ENCODE measurements at places on chromosomes 11 and 22.

GRCh38 chr11:93936460-93936859 is 84.7 kb upstream of the HEPHL1 start:
- no peak for DNase-seq

GRCh38 chr11:117230286-117230961 is 1.4 kb downstream of the PCSK7 start:
- no peak for DNase-seq

DNA sequence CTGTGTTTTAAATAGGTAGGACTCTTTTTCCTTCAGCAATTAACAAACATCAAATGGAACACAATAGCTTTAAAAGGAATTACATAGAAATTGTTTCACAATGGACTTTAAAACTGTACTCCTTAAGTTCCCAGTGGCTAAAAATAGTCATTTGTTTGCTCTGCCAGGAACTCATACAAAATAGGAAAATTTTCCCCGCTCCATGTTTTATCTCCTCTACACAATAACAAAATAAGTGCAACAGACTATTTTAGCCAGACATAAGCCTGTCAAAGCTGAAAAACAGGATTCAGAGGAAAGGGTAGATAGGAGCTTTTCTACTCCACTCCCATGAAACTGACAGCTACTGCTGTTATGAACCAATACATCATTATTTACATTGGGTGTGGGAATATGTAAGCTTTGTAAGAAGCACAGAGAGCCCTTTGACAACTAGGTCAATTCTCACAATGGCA is 90.1 kb downstream of the STK33 start:
- no peak for DNase-seq

GRCh38 chr22:30856741-30857502 is 111.7 kb downstream of the MORC2 start:
- DNase-seq: no peak

- no peak for DNase-seq
These were observed 32.3 kb downstream of the ATP6V1E1 start for GRCh38 chr22:17596226-17596625.

- no peak for DNase-seq
These were observed 114.4 kb upstream of the API5 start for GRCh38 chr11:43197379-43197778.

DNA sequence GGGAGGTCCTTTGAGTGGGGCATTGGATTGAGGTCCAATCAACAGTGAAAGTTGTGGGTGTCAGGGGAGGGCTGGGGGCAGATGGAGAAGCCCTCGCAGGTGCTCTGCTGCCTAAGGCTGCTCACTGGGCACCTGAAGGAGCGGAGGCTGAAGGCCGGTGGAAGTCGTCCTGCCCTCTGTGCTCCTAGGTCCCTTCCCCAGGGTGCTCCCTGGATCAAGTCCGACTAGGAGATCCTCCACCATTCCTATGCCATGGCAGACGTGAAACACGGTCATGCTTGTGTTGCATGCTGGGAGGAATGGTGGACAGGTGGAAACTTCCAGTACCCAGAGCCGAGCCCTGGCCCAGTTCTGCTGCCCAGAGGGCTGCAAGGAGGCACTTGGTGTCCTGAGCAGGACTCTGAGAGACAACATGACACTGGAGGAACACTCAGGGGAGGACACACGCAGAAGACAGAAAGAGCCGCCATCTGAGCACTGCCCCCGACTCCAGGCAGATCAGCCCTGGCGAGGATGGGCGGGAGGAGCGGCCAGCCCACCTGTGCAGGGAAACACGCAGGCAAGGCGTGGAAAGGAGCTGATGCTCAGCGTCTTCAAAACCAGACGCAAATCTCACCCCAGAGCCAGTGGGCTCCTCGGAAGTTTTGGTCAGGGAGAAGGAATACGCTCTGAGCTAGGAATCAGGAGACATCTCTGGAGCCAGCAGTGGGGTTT is 786.8 kb downstream of the BRD1 start:
- DNase-seq: no peak

- no peak for DNase-seq
These were observed 21.8 kb downstream of the MICAL2 start for GRCh38 chr11:12131943-12132789.

DNA sequence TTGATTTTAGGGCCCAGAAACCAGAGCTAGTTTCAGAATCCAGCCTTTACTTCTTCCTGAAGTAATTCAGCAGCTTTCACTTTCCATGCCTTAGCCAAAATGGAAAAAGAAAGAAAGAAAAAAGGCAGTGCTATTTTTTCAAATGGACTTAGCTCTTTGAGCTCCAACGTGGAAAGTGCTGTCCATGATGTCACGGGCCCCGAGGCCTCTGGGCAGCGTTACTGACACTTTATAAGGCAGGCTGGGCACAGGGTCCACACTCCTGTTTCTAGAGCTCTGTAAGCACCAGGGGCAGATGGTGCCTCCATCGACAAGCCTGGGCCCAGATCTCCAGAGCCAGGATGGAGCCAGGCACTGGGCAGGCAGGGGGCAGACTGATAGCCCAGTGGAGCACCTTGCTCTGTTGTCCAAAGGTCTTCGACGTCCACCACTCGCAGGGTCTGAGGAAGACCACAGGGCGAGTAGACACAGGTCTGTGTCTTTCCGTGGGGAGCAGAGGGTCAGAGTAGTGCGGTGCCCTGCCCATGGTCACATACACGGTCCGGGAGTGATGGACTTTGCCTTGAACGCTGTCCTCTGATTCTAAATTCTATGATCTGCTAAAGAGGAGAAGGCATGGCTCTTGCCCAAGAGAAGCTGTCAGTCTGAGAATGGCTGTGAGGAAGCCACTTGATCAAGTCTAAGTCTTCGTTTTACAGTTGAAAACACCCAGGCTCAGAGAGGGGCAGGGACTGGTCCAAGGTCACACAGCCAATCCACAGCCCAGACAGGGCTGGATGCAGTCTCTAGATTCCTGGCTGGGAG is 22.0 kb upstream of the WNT11 start:
- DNase-seq: peak; percentile 74

DNA sequence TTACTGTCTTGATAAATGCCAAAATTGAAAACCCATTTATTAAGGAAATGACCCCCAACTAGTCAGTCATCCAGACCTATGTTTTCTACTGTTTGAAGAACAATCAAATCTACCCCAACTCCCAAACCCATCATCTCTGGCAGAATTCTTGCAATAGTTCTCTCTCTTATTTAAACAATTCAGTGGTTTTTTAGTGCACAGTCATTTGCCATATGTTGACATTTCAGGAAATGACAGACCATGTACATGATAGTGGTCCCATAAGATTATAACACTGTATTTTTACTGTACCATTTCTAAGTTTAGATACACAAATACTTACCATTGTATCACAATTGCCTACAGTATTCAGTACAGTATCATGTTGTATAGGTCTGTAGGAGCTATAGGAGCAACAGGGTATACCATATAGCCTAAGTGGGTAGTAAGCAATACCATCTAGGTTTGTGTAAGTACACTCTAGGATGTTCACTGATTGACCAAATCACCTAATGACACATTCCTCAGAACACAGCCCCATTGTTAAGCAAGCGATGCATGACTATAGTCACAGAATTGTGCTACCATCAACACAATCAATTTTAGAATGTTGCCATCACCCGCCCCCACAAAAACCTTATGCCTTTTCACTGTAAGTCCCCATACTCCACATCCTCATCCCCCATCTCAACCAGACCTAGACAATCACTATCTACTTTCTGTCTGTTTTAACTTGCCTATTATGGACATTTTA is 41.8 kb downstream of the MMP20 start:
- peak; percentile 83 for DNase-seq

- DNase-seq: no peak
These were observed 120.3 kb upstream of the ARHGAP20 start for GRCh38 chr11:110832539-110832938.

- DNase-seq: no peak
These were observed 15.5 kb upstream of the TFIP11 start for GRCh38 chr22:26527574-26528465.

- DNase-seq: no peak
These were observed 34.9 kb downstream of the CD44 start for GRCh38 chr11:35173616-35174566.

DNA sequence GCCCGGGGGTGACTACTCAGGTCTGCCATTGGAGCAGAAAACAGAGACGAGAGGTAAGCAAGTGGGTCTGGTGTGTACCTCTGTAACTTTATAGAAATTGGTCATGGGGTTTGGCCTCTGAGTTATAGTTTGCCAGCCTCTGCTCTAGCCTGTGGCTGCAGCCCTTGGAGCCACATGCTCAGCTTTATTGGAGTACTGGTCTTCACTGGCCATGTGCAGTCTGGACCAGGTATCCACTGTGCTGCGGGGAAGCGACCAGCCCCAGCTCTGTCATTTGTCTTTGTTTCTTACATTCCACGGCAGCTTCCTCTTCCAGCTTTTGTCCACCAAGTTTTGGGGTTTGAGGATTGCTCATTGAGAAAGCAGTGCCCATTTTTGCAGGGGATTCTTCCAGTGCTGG is 453.4 kb downstream of the TBC1D22A start:
- DNase-seq: no peak

GRCh38 chr11:121206810-121207209 is 85.8 kb upstream of the SC5D start:
- no peak for DNase-seq

DNA sequence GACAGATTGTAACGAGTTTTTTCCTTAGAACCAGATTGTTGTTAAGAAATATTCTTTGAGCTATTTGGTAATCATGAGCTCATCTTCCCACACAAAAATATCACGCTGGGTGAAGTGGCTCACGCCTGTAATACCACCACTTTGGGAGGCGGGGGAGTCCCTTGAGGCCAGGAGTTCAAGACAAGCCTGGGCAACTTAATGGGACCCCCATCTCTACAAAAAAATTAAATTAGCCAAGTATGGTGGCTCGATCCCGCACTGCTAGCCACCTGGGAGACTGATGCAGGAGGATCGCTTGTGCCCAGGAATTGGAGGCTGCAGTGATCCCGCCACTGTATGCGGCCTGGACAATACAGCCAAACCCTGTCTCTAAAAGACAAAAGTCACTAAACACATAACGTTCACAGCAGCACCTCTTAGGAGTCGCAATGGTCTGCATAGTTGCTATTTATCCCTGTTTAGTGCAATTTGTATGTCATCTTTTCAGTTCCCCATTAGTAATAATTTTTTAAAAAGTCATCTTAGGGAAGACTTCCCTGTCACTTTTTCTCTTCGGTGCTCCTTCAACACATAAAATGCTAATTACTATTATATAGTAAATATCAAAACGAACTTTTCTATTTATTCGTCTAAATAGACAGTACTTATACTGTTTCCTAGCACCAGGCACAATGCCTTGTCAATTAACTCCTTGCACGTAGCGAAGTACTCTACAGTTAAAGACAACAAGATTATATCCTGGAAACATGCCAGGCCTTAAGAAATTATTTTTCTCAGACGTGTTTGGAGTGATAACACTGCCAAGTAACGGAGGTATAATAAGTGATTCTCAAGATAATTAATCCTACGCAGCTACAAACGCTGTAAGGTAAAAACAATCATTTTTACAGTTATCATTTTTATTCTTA is 1.1 kb downstream of the ST13 start:
- DNase-seq: peak; percentile 80

GRCh38 chr11:116502641-116503061 is 270.1 kb downstream of the BUD13 start:
- DNase-seq: no peak

GRCh38 chr11:4127357-4127756 is 32.8 kb downstream of the RRM1 start:
- no peak for DNase-seq

DNA sequence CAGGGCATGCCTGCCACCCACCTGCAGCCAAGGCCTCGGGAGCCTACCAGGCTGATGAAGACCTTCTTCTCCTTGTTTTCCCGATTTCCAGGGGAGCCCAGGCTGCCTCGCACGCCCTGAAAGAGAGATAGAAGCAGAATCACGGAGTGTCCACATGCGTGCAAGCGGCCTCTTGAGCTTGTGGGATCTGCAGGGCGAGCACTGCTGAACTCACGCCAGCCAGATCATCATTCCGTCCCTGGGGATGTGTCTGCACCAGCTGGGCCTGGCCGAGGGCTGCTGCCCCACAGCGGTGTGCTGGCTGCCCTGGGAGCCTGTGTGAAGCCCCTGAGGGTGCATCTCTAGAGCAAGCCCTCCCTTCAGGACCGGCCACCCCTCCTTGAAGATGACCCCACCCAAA is 17.9 kb downstream of the USH1C start:
- DNase-seq: no peak

GRCh38 chr11:117669062-117669461 is 128.0 kb downstream of the DSCAML1 start:
- DNase-seq: no peak

- peak; percentile 10 for DNase-seq
These were observed 3.2 kb downstream of the TPST2 start for GRCh38 chr22:26586556-26587325.

DNA sequence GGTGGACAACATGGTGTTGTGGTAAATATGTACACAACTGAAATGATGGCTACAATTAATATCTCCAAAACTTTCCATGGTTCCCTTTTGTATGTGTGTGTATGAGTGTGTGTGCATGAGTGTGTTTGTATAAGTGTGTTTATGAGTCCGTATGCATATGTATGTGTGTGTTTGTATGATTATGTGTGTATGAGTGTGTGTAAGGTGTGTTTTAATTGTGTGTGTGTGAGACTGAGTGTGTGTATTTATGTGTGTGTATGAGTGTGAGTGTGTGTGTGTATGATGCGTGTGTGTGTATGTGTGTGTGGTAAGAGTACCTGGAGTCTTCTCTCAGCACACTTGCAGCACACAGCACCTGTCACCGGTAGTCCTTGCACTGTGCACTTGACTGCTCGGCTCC is 7.8 kb downstream of the KRTAP5-9 start:
- DNase-seq: no peak

GRCh38 chr11:3796801-3797328 is 489 bp downstream of the NUP98 start:
- DNase-seq: peak; percentile 42

- DNase-seq: no peak
These were observed 2.7 kb upstream of the VSIG2 start for GRCh38 chr11:124754710-124755109.

Data from suppressor macrophage treated with lipopolysaccharide for 4 hours (primary cell).